CD4-positive, alpha-beta T cell treated with Interleukin-10 for 1 hour (primary cell): ENCODE measurements at places on chromosomes 2 and 18.

- DNase-seq = no peak
Observed at GRCh38 chr2:69734035-69734611, 7.8 kb upstream of the ANXA4 start.

GRCh38 chr2:24438106-24438505, 52.9 kb upstream of the NCOA1 start:
- no peak for DNase-seq

DNA sequence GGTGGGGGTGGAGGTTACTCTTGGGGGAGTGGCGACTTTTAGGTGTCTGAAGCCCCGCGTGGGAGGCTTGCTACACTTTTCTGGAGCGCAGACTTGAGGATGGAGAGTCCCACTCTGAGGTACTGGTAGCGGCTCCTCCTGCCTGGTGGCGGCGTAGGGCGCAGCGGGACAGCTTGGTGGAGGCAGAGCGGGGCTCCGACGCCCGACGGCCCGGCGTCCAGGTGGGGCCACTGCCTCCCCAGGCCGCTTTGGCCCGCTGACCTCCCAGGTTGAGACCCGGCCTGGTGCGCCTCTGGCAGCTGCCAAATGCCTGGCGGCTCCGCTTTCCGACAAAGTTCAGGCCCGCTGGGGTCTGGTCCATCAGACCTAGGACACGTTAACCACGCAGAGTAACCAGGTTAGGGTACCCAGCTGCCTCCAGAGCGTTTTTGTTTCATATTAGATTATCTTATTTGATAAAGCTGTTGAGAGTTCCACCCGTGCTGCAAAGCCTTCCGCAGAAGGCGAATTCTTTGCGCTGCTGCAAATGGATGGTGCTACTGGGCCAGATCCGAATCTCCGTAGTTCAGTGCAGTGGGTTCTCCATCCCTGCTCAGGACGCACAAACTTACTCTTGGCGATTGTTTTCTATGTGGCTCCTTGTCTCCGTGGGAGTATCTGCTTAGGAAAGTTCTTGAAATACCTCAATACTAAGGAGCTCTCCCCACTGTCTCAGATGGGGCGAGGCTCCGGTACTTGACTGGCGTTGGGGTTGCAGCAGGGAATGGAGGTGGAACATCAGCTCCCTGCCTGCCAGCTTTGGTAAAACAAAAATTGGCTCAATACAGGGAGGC, 405.9 kb downstream of the XIRP2 start:
- no peak for DNase-seq

GRCh38 chr2:8518979-8519668, 162.7 kb upstream of the ID2 start:
- DNase-seq = peak; percentile 36

- DNase-seq = peak; percentile 18
Observed at GRCh38 chr2:64913357-64913869, 75.8 kb upstream of the SLC1A4 start.

- DNase-seq = no peak
Observed at GRCh38 chr18:48314690-48315089, 94.5 kb downstream of the ZBTB7C start.

DNA sequence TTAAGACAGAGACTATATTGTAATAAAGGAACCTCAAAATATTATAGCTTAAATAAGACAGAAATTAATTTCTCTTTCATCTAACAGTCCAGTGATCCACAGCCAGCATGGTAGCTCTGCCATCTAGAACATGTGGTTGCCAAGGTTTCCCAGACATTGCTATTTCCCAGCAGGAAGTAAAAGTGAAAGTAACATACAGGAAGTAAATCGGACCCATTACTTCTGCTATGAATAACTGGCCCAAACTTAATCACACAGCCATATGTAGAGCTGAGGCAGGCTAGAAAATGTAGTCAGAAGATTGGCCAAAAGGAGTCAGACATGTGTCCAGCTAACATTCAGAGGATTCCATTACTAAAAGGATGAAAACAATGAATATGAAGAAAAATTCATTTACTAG, 71.0 kb downstream of the NOL4 start:
- no peak for DNase-seq

- DNase-seq = peak; percentile 27
Observed at GRCh38 chr2:24214880-24215279, 40.0 kb downstream of the FAM228A start.

DNA sequence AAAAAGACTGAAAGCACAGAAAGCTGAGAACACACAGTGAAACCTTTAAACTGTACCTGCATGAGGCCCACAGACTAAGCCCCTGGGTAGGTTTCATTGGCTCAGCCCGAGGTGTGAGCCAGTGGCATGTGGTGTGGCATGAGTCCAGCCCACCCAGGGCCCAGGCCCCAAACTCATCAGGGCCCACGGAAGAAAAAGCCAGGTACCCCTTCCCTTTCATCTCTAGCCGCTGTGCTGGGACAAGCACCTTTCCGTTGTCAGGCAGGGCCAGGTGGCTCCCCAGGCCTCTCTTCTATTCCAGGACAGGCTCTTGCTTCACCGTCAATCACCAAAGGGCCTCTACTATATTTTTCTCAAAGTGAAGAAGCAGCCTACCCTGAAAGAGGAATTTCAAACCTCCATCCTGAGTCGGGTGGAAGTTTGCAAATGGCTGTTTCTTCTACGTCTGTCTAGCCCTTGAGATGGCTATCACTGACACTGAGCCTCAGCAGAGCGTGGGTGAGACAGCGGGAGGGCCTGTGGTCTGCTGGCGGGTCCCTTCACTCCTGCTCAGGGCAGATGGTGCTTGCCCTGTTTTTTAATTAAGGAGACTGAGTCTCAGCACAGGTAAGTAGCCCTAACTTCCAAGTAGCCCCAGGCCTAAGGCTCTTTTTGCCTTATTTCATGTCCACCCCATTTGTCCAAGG, 8.6 kb downstream of the DNAJB2 start:
- no peak for DNase-seq

- DNase-seq = no peak
Observed at GRCh38 chr2:126771094-126771493, 115.1 kb downstream of the GYPC start.

GRCh38 chr2:8472545-8473323, 209.1 kb upstream of the ID2 start:
- DNase-seq = peak; percentile 42

DNA sequence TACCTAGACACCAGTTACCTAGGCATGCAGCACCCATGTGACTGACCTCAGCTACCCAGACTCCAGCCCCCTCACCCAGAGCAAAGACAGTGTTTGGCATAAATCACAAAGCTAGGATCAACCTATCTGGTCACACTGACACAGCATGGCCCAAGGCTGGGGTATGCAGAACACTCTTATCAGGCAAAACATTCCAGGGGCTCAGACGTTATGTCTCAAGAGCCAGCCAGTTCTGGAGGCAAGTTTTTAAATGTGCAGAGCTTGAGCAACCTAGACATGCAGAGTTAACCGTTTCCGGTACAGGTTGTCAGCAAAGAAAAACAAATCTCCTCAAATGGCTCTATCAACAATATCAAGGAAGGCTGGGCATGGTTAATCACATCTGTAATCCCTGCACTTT, 92.8 kb downstream of the AP1S3 start:
- no peak for DNase-seq

- DNase-seq = peak; percentile 59
Observed at GRCh38 chr18:62957885-62958472, 242.6 kb downstream of the PHLPP1 start.

DNA sequence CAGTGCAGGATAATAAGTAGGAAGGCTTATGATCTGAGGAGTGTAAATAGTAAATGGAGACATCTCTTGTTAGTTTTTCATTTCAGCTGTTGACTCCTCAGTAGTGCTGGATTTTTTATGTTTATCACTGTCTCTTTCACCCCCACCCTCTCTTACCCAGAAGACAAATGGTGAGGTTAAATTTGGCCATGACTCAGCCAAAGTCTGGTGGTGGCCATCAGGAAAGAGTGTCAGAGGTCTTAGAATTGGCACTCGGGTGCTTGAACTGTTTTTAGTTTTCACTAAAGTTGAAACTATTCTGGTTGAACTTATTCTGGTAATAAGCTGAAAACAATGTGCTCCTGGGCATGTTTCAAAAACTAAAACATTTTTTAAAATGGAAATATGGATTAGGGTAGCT, 123.3 kb downstream of the FHOD3 start:
- no peak for DNase-seq
